Renal pelvis (tissue), 12 donors: ENCODE measurements at places on chromosomes 1 and 21. TPM values are rescaled to one million over a fixed set of nuclear protein-coding genes. Genes with fewer than 3 reads are reported as not detected.

Gene KIF21B
- 2.9 TPM for polyA plus RNA-seq

Gene TRAF3IP3
- 1.6 TPM for polyA plus RNA-seq

DNA sequence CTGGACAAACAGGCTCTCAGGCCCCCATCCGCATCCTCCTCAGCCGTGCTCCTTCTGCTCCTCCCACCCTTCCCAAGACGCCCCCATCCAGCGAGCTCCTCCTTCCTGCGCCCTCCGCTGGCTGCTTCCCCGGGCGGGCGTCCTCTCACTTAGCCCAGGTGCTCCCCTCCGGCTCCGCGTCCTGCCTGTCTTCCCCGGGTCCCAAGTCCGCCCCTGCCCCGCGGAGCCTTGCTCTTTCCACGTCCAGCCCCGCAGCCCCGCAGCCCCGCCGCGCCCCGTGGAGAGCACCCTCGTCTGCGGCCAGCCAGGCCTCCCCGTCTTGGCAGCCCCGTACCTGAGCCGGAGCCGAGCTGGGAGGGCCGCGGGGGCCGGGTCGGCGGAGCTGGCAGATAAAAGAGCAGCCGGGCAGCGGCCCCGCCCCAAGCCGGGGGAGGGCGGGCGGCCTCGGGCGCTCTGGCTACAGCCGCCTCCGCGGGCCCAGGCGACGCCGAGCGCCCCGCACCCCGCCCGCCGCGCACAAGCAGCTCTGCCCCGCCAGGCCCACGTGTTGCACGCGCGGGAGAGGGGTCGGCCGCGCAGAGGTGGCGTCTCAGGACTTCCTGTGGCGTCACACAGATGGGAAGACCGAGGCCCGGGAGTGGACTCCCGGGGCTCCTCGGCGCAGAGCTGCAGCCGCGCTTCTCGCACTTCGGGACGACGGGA is at the start of gene PAQR7:
Gene PAQR7 (minus strand): TSS at position 555 of the 702 bp plus-strand sequence. CDS start 11,869 bp downstream, outside the sequence.
- DNase-seq: peak; percentile 73

GRCh38 chr1:5888606-5889211 is 103.5 kb downstream of the NPHP4 start:
- DNase-seq: no peak

GRCh38 chr1:33378524-33378923 is 52.4 kb downstream of the PHC2 start:
- no peak for DNase-seq

- DNase-seq: no peak
Observed at GRCh38 chr21:39082656-39083376, 100.4 kb downstream of the PSMG1 start.

DNA sequence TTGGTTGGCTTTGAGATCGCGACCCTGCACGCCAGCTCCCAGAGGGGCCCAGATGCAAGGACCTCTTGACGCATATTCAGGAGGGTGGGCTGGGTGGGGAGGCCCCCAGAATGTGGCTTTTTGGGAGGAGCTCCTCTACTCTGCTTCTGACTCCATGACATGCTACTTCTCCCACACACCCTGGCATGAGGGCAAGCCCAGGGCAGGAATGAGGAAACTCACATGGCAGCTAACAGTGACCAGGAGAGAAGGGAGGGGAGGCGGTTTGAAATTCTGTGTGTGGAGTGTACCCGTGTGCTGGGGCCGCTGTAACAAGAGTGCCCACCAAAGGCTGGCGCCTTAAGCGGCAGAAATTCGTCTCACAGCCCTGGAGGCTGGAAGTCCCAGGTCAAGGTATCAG is 61.3 kb upstream of the GPR153 start:
- DNase-seq: no peak

- no peak for DNase-seq
Observed at GRCh38 chr1:229344139-229344538, 1.3 kb upstream of the CCSAP start.

- DNase-seq: peak; percentile 66
Observed at GRCh38 chr1:17919525-17920439, 164.6 kb downstream of the ACTL8 start.

GRCh38 chr1:7015022-7015421 is 229.8 kb downstream of the CAMTA1 start:
- no peak for DNase-seq

DNA sequence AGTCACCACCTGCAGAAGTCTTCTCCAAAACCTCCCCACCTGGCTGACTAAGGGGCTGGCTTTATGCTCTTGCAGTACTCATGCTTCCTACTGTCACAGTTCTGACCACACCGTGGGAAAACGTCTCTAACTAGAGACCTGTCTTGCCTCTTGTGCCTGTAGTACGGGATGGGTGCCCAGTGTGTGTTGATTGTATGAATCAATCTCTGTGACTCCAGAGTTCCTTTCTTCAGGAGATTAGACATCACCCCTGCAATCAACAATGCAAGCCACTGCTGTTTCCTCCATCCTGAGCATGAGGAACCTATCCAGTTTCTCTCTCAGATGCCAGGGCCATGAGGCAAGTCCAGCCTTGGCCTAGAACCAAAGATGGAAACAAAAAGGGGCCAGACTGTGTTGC is 64.1 kb downstream of the LRRN2 start:
- no peak for DNase-seq
